ENCODE measurements at places on chromosomes 5 and 9. TPM values are rescaled to one million over a fixed set of nuclear protein-coding genes. Genes with fewer than 3 reads are reported as not detected.

DNA sequence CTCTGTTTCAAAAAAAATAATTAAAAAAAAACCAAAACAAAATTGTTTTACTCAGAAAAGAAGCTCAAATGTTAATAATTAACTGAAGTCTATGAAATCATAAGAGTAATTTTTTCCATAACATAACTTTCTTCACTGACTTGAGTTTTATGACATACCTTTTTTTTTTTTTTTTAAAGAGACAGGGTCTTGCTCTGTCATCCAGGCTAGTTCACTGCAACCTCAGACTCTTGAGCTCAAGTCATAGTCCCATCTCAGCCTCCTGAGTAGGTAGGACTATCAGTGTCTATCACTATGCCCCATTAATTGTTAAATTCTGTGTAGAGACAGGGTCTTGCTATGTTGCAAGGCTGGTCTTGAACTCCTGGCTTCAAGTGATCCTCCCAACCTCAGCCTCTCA is 21.9 kb downstream of the SAR1B start:
- DNase-seq: no peak

SHISAL2B gene
- not detected for total RNA-seq

- DNase-seq: no peak
Observed at GRCh38 chr5:140545606-140546005, 1.9 kb upstream of the EIF4EBP3 start.

CDH9 gene
- total RNA-seq: not detected

- no peak for DNase-seq
Observed at GRCh38 chr9:112404508-112404932, 24.6 kb downstream of the HSDL2 start.

DNA sequence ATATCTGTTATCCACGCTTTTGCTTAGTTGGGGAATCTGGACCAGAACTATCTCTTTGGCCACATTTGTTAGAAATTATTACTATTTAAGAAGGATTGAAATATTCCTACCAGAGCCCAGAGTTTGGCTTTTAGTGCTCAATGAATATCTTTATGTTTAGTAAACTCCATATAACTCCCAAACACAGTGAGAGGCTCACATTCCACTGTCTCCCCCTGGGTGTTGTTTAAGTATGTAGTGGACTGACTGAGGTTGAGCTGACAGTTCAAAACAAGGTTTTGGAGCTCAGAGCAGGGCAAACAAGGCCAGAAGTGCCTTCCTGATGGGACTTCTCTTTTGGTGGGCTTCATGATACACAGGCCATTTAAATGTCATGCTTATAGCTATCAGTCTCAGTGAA is 216.0 kb downstream of the SMARCA2 start:
- DNase-seq: no peak

- DNase-seq: no peak
Observed at GRCh38 chr9:131347376-131348020, 46.4 kb upstream of the PRRC2B start.

GRCh38 chr5:168106008-168106761 is 185.3 kb upstream of the WWC1 start:
- DNase-seq: peak; percentile 3

DNA sequence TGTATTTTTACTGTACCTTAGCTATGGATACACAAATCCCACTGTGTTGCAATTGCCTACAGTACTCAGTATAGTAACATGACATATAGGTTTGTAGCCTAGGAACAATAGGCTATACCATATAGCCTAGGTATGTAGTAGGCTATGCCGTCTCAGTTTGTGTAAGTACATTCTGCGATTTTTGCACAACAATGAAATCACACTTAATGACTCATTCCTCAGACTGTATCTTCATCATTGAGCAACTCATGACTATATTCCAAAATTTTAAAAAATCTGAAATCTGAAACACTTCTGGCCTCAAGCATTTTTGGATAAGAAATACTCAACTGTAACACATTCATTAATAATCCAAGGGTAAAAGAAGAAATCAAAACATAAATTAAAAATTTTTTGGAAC is 666.8 kb upstream of the GRAMD2B start:
- no peak for DNase-seq

Data from mammary epithelial cell (primary cell).